NCI-H774 (cell line): ENCODE measurements at places on chromosomes 1 and 21.

DNA sequence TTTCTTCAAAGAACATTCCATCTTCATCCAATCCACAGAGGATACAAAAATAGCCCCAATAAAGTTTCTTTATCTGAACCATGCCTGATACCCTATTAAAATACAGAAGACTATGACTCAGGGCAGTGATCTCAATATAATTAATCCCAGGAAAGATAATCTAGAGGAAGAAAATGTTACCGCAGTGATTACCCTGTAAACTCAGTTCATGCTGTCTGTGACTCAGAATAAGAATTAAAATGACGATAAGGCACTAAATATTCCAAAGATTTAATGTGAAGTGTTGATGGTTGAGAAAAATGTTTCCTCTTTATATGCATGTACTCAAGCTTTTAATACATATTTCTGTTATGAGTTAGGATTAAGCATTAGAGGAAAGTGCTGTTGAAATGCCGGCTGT, 88.6 kb upstream of the LYPLAL1 start:
- DNase-seq, result no peak

DNA sequence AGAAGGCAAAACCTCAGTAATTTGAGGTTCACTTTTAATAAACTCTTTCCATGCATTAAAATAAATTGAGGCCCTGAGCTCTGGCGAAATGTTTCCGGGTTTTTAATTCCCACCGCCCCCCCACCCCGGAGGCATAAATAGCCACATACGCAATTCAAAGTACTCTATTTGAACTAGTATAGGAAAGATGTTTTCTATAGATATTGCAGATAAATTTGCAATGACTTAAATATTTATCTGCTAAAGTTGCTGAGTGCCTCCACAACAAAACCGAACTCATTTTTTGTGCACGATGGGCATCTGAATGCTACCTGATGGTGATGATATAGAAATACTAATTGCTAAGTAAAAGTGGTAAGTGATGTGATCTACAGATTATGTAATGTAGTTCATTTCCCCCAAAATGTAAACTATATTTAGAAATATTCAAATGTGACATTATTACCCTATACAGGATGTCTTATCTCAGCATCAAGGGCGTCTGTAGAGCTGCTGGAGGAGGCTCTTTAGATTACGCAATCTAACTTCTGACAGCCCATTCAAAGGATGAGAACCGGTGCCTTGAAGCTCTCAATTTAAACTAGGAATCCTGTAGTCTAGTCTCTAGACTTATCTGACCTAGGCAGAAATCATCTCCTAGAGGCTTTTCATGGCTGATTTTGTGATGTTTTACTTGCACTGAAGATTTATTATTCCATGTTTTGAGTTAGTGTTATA, 8.5 kb downstream of the IRF2BP2 start:
- DNase-seq, result no peak

GRCh38 chr21:18989953-18990495, 586.4 kb upstream of the TMPRSS15 start:
- no peak for DNase-seq

DNA sequence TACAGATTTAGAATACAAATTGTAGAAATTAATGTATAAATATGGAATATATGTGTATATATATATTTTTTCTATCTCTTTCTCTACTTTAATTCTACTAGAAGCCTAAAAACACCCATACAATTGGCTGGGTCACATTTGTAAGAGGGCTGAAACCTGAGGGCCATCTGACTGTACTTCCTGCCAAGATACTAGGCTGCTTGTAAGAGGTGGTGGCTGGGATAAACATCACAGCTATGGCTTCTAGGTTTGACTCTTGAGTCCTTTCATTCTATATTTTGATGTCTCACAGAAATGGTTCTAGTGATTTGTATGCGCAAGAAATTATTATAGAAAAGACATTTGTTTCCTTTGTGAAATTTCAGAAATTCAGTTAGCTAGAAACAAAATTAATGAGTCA, 1155.2 kb upstream of the B3GALT2 start:
- DNase-seq, result no peak

GRCh38 chr1:214583824-214584554, 19.0 kb upstream of the CENPF start:
- no peak for DNase-seq

DNA sequence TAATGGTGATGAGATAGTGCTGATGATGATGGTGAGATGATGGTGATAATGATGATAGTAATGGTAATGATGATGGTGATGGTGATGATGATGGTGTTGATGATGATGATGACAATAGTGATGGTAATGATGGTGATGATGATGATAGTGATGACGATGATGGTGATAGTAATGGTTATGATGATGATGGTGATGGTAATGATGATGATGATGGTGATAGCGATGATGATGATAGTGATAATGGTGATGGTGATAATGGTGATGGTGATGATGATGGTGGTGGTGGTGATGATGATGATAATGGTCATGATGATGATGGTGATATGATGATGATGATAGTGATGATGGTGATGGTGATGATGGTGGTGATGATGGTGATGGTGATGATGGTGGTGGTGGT, 384.6 kb downstream of the MATN1 start:
- DNase-seq, result no peak
